Liver (tissue), 10 donors: ENCODE measurements at places on chromosomes 7 and 10. TPM values are rescaled to one million over a fixed set of nuclear protein-coding genes. Genes with fewer than 3 reads are reported as not detected.

DNA sequence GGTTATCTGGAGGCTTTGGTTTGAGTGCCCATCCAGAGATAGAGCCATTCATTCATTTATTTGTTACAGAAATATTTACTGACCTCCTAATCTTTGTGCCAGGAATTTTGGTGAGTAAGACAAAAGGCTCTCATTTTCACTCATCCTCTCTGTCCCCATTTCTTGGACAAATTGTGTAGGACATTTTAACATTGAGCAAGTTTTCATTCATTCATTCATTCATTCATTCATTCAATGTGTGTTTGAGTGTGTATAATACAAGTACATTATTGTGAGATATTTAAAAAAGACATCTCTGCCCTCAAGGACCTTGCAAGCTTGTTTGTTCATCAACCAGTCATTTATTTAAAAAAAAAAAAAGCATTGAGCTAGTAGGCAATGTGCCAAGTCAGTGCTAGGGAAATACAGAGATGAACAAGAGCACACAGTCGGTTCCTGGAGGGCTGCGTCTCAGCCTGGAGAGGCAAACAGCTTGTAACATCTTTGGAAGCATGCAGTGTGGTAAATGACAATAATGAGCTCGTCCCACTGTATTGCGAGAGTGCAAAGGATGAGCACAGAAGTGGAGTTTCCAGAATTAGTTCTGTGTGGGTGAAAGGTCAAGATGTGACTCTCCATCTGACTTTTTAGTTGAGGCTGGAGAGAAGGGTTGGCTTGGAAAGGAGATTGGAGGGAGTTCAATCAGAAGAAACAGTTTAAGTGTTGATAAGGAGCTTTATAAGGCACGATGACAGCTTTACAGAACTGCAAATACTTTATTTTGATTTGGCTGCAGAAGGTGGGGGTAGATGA, 50.5 kb upstream of the HBP1 start:
- no peaks in the 10 kb centered on the region for H3K27me3 ChIP-seq
- H3K4me1 ChIP-seq, result peaks cover 5% of the 10 kb centered on the region
- DNase-seq, result no peak
- no peak overlapping the region for H3K27ac ChIP-seq
- no peaks in the 10 kb centered on the region for H3K36me3 ChIP-seq

The MCU gene
- 13.0 TPM for total RNA-seq

- no peaks in the 10 kb centered on the region for H3K27me3 ChIP-seq
- no peaks in the 10 kb centered on the region for H3K36me3 ChIP-seq
- H3K4me1 ChIP-seq, result no peaks in the 10 kb centered on the region
- no peak overlapping the region for H3K27ac ChIP-seq
- no peak for DNase-seq
These were observed 43.1 kb upstream of the CHCHD3 start for GRCh38 chr7:133124974-133125373.

DNA sequence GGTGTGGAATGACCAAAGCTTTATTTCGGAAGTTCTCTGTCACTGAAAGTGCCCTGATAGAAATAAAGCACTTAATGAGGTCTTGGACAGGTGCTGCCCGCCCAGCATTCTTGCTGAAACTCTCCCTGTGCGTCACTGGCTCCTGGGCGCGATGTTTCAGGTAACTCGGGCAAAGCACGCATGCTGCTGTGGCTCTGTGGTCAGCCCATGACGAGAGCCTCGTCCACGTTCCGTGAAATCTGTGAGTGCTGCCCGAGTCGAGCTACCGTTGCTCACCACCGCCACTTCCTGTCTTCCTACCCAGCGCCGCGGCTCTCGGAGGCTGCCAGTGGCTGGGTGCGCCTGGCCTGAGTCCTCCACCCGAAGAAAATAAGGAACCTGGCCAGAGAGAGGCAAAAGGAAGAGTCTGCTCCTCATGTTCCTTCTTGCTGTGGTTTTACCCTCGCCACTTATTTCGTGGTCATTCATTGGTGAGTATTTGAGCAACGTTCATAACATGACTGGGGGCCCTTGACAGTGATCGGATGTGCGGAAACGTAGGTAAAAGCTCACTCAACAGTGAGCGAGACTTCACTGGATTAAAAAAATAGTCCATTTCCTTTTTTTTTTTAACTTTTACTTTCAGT, 95.5 kb downstream of the MAP3K8 start:
- peak overlapping the region; percentile 36 for H3K27ac ChIP-seq
- peak; percentile 42 for DNase-seq
